Fibroblast of the aortic adventitia (primary cell): ENCODE measurements at places on chromosomes 7 and 10.

DNA sequence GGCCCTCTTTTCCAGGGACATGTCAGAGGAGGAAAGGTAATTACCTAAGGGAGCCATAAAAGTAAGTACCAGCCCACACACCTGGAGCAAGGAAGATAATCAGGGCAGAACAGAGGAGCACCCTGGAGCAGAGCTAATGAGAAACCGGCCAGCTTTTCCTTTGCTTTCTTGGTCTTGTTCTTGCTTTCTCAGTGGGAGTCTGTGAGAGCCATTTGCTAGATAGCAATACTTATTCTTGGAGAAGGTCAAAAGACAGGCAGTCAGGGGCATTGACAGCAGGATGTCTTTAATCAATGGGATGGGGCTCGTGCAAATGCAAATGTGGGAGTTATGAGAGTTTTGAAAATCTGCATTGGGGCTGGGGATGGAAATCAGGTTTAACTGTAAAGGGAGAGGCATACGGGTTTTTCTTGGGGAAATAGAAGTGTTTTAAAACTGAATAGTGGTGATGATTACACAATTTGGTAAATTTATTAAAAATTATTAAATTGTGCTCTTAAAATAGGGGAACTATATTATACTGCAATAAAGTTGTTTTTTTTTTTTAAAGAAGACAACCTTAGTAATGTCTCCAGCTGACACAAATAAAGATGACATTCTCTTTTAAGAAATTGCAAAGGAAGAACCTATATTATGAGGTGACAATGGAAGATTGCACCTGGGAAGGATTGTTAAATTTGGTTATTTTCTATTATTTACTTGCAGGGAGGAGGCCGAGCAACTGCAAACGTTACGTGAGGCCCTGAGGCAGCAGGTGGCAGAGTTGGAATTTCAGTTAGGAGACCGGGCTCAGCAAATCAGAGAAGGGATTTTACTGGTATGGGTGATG, 35.6 kb upstream of the PPP1R17 start:
- no peak for DNase-seq

DNA sequence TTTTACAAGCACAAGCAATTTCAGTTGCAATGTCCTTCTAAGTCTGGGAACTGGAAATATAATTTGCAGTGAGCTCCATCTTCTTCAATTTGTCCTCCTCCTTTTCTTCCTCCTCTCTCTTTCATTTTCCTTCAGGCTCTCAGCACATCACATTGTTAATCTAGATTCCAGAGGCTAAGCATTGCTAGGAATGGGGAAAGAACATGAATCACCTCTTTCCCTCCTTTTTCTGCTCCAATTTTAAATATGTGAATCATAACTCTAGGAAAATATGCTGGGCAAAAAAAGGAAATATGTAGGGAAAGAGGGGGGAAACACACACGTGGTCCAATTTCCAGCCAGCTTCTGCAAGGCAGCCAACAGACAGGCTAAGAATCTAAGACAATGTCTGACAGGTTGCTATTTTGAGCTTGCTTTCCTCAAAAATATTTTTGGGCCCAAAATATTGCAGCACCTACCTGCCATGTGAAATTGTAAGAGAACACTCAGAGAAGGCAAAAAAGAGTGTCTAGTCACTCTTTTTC, 72.7 kb upstream of the NUPR2 start:
- no peak for DNase-seq

- no peak for DNase-seq
Measured at GRCh38 chr7:424301-424935, 95.2 kb downstream of the PDGFA start.

DNA sequence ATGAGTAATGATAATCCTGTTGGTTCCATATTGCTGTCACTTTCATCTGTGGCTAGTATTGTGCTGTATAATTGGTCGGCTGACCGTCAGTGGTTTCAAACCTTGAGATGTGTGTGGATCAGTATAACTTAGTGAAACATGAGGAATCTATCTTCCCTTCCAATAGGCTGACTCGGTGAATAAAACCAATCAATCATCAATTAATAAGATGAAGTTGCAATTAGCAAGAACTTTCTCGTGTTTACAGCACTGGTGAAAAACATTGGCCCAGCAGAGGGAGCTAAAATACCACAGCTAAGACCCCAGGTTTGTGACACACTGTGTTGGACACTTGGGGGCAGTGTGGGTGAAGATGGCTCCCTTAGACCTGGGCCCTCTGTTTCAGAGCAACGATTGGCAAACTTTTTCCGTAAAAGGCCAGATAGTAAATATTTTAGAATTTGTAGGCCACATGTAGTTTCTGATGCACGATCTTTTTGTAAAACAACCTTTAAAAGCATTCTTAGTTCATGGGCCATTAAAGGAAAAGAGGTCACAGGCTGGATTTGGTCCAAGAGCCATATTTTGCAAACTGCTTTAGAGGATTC, 47.8 kb downstream of the STRA8 start:
- peak; percentile 93 for DNase-seq

DNA sequence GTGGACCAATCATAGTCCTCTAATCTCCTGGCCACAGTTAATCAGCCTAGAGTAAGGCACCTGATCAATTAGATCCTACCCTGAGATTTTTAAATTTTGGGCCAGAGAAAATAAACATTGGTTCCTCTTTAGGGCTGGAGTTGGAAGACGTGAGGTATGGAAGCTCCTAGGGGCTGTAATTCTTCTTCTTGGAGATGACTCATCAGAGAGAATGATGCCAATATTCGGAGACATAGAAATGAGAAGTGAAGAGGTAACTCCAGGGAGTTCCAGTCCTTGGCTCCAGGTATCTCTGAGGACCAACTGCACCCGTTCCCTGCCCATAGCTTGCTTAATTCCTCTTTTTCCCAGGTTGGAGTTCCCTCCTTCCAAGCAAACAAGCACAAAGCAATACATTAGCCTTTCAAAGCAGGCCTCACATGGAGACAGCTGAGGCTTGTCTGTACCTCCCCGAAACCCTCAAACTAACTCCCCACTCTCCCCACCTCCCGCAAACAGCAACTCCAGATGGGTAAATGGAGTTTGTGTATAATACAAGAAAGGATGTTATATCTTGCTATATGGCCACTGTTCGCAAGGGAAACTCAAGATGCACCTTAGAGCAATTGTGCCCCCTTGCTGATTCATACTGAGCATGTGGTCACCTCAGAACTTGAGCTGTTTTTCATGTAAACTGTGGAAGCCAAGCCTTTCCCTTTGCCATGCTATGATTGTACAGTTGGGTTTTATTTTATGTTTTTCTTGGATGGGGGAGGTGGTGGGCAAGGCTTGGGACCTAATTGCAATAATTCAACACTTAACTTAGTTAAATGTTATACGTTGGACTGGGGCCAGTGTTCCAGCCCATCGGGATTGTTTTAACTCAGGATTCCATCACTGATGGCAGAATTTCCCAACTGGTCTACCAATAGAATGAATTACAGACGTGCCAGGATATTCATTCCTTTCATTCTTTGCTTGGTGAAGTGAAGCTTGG, 29.3 kb downstream of the PIK3AP1 start:
- peak; percentile 5 for DNase-seq

DNA sequence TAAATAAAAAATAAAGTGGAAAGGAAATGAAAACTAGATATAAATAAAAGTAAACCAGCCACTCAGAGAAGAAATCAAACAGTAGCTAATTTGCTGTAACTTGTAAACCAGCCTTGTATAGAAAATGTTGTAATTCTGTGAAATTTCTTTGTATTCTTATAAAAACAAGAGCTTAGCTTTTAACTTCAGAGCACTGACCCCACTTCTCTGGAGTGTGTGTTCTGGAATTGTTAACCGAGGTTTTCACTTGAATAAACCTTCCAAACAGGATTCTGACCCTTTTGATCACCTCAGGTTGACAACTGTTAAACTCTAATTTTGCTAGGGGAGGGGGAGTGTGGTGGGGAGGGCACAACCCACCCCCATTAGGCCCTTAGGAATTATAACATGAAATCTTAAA, 151.9 kb upstream of the TRIM24 start:
- DNase-seq, result no peak

- DNase-seq, result peak; percentile 58
Measured at GRCh38 chr7:137626469-137627067, 220.2 kb downstream of the DGKI start.

DNA sequence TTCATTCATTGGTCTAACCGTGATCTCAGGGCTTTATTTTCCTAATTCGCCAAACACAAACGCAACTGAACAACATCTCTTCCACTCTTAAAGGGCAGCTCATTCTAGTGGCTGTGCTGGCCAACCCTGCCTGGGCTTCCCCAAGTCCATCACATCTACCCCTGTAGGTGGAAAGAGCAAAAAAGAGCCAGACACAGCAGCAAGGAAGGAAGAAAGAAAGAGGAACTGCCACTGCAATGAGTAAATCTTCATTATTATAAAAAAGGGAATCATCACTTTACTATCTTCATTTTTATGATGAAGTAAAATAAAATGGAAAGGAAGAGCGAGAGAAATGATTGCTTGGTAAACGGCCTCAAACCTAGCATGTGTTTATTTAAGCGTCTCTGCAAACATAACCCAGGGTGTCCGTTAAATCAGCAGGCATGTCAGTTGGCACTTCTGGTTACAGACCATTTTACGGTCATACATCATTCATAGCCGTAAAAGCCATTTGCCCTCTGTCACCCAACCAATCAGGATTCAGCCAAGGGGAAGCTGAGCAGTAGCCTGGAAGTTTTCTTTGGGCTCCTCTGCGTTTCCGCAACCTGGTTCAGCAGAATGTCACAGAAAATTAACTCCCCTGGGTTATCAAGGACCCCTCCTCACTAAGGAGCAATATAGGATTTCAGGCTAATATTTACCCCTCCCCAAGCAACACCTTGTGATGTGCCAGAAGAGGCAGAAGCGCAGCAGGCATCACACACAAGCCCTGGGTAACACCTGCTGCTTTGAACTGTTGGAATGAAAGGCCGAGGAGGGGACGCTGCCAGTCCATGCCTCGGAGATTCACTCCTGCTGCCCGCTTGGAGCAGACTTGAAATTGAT, 234.0 kb downstream of the SNX10 start:
- DNase-seq, result no peak

DNA sequence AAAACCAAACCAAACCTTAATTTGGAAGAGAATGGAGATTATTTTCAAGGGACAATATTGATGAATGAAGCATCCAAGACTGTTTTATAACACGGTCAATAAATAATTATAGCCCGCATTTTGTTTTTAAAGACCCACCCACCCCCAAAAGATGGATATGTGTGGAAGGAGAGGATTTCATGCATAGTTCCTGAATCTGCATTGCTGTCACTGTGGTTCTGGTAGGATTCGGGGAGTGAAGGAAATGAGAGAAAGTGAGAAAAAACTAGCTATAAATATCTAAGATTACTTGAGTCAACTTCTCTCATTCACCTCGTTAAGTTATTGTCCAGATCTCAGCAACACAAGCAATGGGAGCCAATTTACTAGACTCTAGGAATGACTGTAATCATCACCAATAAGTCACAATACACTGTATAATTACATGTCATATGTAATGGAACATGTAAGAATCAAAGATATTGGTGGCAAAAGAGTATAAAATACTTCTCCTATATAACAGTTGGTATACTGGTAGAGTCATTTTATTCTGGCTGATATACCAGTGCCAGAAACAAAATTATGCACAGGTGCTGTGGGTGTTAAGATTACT, 30.2 kb downstream of the NAMPT start:
- no peak for DNase-seq

DNA sequence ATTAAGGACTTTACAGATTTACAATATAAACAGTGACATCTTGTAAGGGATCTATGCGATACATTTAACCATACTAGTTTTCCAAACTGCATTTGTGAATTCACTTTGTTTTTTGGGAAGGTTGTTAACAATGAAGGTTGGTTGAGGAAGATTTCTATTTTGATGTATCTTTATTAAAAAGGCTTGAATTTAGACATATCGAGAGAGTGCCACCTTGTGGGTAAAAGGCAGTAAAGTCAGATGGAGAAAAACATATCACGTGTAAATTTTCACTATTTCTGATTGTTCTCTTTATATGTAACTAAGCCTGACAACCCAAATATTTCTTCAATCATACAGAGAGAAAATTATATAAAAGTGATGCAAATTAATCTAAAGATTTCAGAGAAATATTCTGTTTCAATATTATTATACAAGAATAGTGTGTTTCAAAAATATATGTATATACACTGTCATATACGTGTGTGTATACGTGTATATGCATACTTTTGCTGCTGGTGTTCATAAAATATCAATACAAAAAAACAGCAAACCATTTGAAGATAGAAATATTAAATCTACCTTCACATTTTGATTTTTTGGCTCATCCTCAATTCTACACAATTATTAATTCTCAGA, 988.6 kb downstream of the SORCS1 start:
- DNase-seq, result peak; percentile 29

DNA sequence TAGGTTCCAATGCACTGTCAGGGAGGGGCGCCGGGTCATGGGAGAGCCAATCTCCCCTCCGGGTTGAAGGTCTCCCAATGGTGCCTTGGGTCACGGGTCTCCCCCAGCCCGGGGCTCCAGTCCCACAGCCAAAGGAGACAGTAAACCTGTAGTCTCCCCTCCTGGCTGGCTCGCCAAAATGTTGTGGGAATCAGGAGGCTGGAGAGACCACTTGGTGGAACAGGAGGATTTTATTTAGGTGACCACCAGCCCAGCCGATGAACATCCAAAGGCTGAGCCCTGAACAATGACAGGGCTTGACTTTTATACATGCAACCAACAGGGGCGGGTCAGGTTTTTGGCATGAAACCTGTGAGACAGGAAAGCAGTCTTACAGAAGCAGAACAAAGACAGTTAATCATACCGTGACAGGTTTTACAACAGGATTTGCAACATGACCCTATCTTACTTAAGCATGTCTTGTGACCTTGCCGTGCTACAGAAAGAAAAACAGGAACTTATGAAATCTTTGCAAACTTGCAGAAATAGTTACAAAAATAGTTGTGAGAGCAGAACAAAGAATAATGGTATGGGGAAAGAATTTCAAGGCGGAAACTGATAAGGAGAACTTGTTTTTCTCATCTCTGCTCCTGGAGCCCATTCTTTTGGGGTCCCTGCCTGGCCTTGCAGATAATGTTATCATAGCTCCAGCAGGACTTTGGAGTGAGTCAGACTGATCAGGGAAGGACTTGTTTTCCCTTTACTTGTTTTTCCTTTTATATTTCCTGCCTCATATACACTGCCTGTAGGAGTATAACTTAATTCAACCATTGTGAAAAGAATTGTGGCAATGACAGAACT, 7.1 kb downstream of the ERV3-1 start:
- peak; percentile 71 for DNase-seq

DNA sequence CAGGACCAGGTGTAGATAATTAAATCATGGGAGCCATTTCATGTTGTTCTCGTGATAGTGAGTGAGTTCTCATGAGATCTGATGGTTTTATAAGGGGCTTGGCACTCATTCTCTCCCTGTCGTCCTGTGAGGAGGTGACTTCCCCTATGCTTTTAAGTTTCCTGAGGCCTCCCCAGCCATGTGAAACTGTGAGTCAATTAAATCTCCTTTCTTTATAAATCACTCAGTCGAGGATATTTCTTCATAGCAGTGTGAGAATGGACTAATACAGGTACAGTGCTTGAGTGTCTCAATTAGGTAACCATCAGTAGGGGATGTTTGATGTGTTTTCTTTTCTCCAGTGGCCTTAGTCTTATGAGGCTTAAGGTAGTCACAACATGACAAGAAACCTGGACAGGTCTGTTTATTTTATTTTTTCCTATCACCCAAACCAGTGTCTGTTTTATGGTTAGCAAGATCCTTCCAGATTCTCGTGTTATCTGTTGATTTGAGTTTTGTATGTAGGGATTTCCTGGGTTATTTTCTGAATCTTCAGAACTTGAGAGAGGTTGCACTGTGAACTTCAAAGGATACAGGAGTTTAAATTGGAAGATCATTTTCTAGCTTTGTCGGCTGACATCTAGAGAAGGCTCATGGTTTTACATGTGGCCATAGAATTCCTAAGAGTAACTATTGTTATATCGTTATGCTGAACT, 32.1 kb downstream of the UMAD1 start:
- DNase-seq, result no peak
